Activated naive CD8-positive, alpha-beta T cell treated with anti-CD3 and anti-CD28 coated beads, Interleukin-2, amount 50 U/mL, for 16 hours (primary cell): ENCODE measurements at places on chromosomes 6 and 20.

- no peak for DNase-seq
Measured at GRCh38 chr6:4848382-4849068, 72.3 kb downstream of the CDYL start.

GRCh38 chr20:1164871-1165270, 19.9 kb downstream of the TMEM74B start:
- DNase-seq: no peak

GRCh38 chr20:2221921-2222320, 73.9 kb upstream of the TGM3 start:
- no peak for DNase-seq

DNA sequence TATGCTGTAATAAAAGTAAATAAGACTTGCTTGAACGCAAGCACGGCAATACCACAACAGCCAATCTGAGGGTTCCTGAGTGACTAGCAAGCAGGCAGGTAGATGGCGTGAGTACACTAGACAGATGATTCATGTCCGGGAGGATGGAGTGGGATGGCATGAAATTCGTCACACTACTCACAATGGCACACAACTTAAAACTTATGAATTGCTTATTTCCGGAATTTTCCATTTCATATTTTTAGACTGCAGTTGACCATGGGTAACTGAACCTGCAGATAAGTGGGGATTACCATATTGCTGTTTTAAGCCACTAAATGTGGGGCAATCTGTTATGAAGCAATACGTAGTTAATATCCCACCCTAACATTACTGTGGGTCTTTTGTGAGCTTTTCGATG, 93.6 kb upstream of the NFATC2 start:
- no peak for DNase-seq

GRCh38 chr20:37864298-37864697, 38.6 kb upstream of the VSTM2L start:
- no peak for DNase-seq

DNA sequence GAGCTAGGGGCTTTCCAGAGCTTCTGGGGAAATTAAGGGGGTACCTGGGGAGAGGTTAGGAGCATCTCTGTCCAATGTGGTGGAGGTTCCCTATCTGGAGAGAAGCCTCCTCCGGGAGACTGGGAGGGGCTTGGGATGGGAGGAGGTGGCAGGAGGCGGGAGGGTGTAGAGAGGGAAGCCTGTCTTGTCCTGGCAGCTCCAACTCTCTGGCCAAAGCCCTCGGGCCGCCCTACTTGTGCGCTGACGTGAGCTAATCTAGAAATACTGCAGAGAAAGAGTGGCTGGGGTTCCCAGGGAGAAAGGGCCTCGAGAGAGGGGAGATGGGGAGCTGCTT, 1.6 kb upstream of the SLC32A1 start:
- DNase-seq: no peak

DNA sequence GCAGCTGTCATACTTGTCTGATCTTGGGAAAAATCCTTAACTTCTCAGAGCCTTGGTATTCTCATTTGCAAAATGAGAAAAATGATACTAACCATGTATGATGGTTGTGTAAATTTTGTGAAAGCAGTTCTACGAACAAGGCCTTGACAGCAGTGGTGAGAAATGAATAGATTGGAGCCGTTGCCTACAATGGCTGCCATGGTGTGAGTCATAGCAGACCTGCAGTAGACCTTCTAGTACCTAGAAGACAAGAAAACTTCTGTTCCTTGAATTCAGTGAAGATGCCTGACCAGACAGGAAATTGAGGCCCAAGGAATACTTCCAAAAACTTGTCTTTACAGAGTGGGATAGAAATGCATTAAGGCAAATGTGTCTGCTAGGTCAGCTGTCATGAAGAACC, 338.9 kb downstream of the QKI start:
- DNase-seq: no peak

DNA sequence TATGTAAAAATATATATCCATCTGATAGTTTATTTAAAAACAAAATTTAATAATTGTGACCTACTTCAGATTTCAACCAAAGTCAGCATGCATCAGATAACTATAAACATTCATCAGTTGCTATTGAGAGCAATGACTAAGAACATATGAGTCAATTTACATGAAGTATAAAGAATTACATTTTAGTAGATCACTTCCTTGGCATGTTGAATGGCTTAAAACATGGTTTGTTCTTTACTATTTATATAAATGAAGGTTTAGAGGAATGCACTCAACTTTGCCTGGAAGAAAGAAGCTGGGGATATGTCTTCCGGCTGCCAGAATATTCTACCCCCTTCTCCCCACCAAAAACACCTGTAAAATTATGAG, 6.4 kb upstream of the FAM217A start:
- no peak for DNase-seq

- DNase-seq: no peak
Measured at GRCh38 chr20:57479196-57479595, 45.7 kb downstream of the CTCFL start.

DNA sequence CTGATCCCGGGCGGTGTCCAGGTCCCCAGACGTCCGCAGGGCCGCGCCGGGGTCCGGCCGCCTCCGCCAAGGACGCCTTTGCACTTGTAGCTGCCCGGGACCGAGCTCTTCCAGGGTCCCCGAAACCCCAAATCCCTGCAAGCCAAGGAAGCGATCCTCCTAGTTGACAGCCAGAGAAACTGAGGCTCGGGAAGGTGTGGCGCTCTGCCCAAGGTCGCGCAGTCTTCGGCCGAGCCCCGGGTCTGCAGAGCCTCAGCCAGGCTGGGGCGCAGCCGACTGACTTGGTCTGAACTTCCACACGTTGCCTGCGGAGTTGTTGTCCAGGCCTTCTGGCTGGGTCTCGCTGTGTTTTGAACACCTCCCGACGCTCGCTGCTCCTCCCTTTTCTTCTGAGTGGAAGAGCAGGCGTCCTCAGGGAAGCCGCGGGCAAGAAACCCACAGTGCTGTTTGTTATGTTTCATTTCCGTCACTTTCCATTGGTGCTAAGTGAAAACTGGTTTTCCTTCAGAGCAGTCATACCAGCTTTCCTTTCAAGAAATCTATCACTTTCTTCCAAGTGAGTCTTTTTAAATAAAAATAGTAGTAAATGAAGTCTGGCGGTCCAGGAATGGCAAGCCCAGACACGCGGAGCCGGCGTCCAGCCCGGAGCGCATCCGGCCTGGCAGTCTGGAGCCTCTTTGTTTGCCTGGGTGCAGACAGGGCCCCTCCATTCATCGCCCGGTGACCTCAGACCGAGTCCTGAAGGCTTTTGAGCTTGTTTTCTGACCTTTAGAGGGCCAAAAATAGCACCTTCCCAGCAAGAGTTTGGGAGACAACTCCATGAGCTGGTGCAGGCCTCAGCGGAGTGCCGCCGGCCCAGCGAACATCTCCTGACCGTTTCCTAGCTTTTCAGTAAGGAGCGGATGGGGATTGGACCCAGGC, 698 bp downstream of the FAM210B start:
- DNase-seq: no peak

- DNase-seq: no peak
Measured at GRCh38 chr20:37348792-37349516, 3.0 kb downstream of the SRC start.

DNA sequence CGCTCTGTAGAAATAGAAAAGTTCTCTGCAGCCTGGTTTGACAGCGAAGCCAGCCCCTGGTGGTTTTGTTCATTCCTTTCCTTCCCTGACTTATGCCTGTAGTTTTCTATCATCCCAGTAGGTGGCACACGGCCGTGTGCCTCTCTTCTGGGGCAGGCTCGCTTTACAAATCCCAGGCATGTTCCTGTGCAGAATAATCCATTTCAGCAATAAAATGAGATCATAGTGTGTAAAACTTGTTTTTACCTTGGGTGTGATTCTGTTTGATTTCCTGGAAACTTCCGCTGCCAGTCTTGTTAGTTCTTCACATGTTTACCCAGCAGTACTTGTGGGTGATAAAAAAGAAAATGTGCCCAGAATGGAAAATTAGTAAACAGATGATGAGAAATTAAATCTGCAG, 7.4 kb upstream of the INSM1 start:
- DNase-seq: no peak

- DNase-seq: peak; percentile 72
Measured at GRCh38 chr20:297098-297924, at the start of gene ZCCHC3. TSS of gene ZCCHC3 (plus strand) at chr20:297570. CDS start at chr20:297587, 17 bp downstream.

GRCh38 chr20:23237201-23237600, 113.4 kb upstream of the NXT1 start:
- DNase-seq: no peak

DNA sequence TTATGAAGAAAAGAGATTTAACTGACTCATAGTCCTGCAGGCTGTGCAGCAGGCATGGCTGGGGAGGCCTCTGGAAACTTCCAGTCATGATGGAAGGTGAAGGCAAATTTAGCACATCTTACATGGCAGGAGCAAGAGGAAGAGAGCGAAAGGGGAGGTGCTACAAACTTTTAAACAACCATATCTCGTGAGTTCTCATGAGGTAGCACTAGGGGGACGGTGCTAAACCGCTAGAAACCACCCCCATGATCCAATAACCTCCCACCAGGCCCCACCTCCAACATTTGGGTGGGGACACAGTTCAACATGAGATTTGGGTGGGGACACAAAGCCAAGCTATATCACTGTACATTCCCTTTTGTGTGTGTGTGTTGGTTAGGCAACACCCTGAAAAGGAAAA, 209.9 kb downstream of the TMEM242 start:
- no peak for DNase-seq

DNA sequence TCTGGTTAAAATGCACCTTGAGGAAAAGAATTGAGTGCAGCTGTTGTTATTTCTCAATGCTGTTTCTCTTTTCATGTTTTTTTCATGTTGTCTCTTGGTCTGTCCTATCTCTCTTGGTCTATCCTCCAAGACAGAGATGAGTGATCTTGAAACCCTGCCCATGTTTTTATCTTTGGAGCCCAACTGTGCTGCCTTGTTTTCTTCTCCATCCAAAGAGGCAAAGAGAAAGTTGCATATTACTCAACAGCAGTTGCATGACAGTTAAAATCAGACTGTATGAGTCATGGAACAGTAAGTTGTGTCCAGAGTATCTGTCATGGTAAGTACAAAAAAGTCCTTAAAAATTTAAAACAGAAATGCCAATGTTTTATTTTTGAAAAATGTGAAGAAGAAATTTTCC, 26.2 kb downstream of the BCAS1 start:
- no peak for DNase-seq

DNA sequence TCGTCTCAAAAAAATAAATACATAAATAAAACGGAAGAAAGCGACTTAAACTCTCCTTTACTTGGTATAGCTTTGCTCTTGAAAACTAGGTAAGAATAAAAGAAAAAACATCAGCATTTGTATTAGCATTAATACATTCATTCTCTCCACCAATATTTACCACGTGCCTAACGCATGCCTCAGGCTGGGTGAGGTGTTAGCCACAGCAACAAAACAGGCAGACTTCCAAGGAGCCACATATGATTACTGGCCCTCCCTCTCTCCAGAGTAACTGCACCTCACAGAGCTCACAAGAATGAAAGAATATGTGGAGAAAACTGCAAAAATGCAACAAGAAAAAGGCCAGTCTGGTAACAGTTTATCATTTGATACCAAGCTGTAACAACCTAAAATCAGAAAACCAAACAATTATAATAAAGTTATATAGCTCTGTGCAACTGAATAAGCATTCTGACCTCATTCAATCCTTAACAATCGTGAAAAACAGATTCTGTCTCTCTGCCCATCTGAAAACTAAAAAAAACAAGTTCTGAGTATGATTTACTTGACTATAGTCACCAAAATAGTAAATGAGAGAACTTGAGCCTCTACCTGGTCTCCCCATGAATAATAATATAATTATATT, 5.2 kb downstream of the NAPB start:
- DNase-seq: no peak

DNA sequence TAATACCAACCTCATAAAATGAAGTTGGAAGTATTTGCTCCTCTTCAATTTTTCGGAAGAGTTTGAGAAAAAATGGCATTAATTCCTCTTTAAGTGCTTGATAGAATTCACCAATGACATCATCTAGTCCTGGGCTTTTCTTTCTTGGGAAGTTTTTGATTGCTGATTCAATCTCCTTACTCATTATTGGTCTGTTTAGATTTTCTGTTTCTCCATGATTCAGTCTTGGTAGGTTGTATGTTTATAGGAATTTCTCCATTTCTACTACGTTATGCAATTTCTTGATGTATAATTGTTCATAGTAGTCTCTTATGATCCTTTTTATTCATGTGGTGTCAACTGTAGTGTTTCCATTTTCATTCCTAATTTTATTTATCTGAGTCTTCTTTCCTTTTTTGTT, 176.9 kb upstream of the PRND start:
- DNase-seq: no peak

- DNase-seq: no peak
Measured at GRCh38 chr6:52547647-52548352, 29.1 kb downstream of the TRAM2 start.

- no peak for DNase-seq
Measured at GRCh38 chr20:16158090-16158975, 414.9 kb downstream of the KIF16B start.

DNA sequence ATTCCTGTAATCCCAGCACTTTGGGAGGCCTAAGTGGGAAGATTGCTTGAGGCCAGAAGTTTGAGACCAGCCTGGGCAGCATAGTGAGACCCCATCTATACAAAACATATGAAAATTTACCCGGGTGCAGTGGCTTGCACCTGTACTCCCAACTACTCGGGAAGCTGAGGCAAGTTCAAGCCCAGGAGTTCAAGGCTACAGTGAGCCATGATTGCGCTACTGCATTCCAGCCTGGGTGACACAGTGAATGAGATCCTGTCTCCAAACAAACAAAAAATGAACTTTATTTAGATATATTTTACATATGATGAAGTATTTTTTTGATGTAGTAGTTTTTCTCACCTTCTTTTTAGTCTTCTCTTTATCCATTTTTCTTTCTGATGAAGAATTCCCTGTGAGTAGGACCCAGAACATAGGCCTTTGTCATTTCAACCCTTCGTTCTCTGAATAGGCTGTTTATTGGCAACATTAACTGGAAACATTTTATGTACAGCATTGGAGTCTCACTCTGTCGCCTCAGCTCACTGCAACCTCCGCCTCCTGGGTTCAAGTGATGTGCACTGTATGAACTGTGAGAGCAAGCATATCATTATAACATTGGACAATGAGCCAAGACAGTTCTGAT, 10.9 kb downstream of the KIF3B start:
- no peak for DNase-seq

GRCh38 chr6:142543606-142544005, 241.8 kb downstream of the ADGRG6 start:
- DNase-seq: no peak

DNA sequence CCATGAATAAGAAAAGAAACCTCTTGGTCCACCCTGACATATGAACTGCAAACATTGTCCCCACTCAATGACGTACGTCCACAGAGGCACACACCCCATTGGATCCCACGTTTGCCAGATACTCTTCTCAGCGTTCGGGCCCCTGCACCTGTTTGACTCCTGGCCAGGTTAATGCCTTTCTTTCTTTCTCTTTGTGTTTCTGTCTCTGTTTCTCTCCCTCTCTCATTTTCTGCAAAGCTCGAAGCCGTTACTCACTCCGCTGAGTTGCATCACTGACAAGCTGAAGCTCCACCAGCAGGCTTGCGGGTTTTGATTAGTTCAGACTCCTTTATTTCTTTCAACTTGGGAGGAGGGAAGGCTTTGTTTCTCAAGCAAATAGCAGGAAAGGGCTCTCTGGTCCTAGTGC, 135.5 kb upstream of the SUPT3H start:
- no peak for DNase-seq

GRCh38 chr6:8420031-8420588, 15.2 kb downstream of the SLC35B3 start:
- DNase-seq: no peak
